ENCODE measurements at places on chromosomes 7 and 10.

- no peak for DNase-seq
Observed at GRCh38 chr10:19640566-19641263, 175.5 kb upstream of the PLXDC2 start.

GRCh38 chr7:105337529-105337928, 51.2 kb downstream of the SRPK2 start:
- no peak for DNase-seq

DNA sequence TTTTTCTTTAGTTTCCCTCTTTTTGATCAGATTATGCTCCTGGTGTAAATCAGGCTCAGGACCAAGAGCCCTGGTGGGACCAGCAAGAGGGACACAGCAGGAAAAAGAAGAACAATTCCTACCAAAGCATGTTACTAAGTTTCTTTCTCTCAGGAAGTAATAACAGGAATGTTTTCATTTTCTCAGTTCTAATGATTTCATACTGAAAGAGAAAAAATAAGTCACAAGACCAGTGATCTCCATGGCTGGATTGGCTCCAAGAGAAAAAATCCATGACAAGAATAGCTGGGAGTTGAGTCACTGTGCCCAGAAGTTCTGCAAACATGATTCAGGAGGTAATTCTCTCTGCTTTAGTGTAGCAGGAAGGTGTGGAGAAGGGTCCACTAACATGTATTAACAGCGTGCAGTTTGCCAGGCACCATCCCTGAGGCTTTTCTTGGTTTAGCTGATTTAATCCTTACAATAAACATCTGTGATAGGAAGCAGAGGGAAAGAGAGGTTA, 23.8 kb upstream of the IFIT2 start:
- no peak for DNase-seq

DNA sequence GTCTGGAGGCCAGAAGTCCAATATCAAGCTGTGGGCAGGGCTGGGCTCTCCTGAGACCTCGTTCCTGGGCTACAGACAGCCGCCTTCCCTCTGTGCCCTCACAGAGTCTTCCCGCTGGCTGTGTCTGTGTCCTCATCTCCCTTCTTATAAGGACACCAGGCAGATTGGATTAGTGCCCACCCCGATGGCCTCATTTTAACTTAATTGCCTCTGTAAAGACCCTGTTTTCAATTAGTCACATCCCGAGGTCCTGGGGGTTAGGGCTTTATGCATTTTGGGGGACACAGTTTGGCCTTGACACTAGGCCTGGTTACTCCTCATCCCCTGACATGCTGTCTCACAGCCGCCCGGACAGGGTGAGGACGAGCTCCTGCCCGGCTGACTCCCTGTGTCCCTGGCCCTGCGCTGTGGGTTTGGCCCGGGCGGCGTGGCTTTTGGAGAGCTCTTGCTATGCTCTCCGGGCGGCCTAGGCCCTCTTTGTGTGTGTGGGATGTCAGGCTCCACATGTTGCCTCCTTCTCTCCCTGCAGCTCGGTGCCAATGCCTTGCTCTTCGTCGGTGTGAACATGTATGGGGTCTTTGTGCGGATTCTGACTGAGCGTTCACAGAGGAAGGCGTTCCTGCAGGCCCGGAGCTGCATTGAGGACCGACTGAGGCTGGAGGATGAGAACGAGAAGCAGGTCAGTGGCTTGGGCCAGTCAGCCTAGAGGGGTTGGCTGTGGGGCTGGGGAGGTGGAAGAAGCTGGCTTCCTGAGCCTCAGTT, 18.2 kb downstream of the ADCY1 start:
- no peak for DNase-seq

DNA sequence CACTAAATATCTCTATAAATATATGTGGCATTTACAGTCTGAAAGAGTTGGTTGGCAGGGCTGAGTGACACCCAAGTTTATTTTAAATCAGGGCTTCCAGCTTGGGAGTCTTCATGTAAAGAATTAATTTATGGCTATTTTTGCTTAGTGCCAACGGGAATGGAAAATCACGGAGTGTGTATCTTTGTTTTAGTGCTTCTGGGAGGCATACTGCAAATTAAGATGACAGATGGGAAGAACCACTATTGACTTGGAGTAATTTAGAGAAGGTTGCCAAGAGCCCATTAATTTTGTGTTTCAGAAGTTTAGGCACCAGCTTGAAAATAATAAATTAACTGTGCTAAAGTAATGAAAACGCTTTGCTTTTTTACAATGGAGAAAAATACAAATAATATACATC, 135.2 kb downstream of the GPR37 start:
- DNase-seq: no peak

GRCh38 chr7:3914051-3914775, 613.2 kb downstream of the SDK1 start:
- no peak for DNase-seq

DNA sequence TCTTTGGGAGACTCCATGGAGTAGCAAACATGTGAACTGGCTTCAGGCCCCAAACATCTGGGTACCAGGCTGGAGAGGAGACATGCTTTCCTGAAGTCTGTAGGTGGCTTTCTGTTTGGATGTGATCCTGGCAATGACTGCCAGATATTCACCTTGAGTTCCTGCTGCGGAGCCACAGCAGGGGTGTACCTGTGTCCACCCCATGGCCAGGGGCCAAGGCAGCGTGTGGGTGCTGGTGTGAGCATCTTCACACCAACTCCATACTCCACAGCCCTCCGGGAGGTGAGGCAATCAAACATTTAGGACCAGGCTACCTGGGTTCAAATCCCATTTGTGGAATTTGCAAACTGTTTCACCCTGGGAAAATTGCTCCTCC, 113.0 kb downstream of the ADCY1 start:
- no peak for DNase-seq

- DNase-seq: no peak
Observed at GRCh38 chr10:128063736-128064107, 62.5 kb downstream of the MKI67 start.

GRCh38 chr10:51590818-51591217, 108.6 kb downstream of the CSTF2T start:
- no peak for DNase-seq

GRCh38 chr7:155316427-155317113, 18.9 kb downstream of the INSIG1 start:
- DNase-seq: no peak

GRCh38 chr7:40808378-40808942, 673.7 kb downstream of the SUGCT start:
- no peak for DNase-seq

DNA sequence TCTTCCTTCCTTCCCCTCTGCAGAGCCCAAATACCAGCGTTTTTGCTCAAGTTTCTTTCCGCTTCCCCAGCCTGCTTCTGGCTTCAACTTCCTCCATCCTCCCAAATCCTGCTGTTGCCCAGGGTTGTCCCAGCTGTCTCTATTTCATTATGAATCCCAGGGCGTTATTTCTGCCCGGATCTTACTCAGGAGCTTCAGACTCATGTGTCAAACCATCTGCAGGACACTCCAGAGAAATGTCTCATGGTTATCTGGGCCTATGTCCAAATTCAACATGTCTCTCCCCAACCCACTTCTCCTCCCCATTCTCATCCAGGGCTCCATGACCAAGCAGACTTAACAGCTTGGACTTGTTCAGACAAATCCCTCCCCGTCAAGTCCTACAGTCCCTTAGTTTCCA, 15.6 kb downstream of the ARHGAP22 start:
- no peak for DNase-seq

GRCh38 chr10:61757525-61758397, 95.0 kb downstream of the CABCOCO1 start:
- DNase-seq: no peak

GRCh38 chr10:50558371-50558770, 65.4 kb downstream of the SGMS1 start:
- no peak for DNase-seq

DNA sequence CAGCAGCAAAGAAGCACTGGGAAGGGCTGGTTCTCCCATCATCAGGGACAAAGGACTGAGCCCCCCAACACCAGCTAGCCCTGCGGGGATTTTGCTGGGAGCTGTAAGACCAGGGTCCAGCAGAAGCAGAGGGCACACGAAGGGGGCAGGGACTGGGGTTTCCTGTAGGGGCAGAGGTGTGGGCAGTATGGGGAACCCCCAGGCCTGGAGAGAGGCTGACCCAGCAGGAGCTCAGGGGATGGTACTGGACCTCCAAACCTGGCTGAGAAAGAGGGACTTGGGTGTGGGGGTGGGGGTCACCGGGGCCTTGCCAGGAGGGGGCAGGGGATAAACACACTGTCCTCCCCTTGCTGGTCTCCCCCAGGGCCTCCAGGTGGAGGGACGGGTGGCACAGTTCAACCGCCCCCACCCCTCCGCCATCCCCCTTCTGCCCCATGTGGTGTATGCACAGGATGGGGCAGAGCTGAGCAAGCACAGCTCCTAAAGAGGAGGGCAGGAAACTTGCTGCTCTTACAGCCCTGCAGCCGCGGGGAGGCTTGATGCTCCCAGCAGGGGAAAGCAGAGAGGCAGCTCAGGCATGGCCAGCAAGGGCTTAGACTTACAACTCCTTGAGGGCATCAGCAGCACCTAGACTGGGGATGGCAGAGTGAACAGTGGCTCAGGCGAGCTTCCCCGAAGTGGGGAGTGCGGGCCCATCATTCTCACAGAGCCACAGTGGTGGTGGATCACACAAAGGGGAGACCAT, 12.4 kb upstream of the RET start:
- no peak for DNase-seq

GRCh38 chr10:71432101-71432905, 35.6 kb downstream of the CDH23 start:
- no peak for DNase-seq

- DNase-seq: no peak
Observed at GRCh38 chr10:122163174-122164022, 107.7 kb upstream of the BTBD16 start.
